Esophagus mucosa (tissue), 1 donor: ENCODE measurements at places on chromosomes 1 and 21.

GRCh38 chr1:84919461-84919970 lies 26.5 kb upstream of the LPAR3 start:
- ATAC-seq = no peak

DNA sequence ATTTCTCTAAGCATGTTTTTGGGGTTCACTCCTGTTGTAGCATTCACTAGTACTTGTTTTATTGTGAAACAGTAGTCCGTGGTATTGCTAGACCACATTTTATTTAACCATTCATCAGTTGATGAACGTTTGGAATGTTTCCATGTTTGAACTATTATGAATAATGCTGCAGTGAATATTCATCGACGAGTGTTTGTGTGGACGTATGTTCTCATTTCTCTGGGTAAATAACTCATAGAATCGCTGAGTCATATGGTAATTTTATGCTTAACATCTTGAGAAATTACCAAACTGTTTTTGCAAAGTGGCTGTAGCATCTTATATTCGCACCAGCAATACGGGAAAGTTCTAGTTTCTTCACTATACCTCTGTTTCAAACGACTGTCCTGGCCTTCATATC lies 28.0 kb upstream of the KAZN start:
- ATAC-seq = no peak

- no peak for ATAC-seq
Measured at GRCh38 chr1:24850328-24850920, 79.7 kb downstream of the RUNX3 start.

GRCh38 chr1:173413271-173413707 lies 63.8 kb upstream of the PRDX6 start:
- ATAC-seq = no peak

DNA sequence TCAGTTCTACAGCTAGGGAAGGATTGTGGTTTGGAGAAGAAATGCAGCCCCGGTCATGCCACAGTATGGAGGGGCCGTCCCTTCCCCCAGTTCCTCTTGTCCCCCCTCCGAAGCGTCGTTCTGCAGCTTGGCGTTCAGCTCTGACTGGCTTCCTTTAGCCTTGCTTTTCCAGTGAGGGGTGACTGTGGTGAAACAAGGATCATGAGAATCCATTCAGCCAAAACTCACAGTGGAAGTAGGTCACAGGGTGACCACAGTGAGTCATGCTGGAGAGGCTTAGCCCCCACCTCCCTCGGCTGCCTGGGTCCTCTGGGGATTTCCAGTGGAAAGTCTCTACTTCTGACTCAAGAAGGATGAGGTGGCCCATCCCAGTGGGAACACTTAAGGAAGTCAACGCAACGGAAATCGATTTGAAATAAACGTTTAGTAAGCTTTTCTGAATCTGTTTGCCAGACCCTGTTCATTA lies 37.3 kb upstream of the COL6A2 start:
- peak; percentile 19 for ATAC-seq

DNA sequence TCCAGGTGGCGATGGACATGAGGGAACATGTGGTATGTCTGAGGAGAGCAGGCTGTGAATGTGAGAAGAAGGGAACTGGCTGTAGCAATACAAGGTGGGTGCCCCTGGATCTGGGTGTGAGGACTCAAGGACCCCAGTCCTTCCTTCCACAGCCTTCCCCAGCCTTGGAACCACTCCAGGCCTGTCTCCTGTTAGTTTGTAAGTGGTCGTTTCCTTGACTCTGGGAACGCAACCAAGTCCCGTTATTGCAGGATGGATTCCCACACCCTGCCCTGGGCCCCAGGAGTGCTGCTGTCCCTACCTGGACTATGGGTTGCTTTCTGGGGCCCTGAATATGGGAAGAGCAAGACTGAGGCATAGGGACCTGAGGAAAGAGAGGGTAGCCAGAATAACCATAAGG lies 47.2 kb upstream of the VANGL1 start:
- no peak for ATAC-seq

GRCh38 chr1:25243907-25244306 lies 3.3 kb downstream of the RSRP1 start:
- no peak for ATAC-seq

GRCh38 chr1:209652873-209653401 lies 712 bp upstream of the LAMB3 start:
- ATAC-seq = peak; percentile 86

DNA sequence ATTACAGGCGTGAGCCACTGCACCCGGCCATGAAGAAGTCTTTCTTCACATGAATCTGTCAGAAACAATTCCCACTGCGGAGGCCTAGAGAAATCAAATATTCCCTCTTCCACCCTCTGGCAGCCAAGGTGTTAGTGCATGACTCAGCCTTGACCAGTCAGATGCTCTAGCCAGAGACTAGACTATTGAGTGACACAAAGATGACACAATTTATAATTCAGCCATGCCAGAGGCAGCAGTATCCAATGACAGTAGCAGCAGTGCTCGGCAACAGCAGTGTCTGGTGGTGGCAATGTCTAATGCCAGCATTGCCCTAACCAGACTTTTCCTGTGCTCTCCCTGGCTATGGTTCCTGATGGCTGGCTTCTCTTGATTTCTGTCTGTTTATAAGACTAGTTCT lies 8.7 kb downstream of the CTXND2 start:
- ATAC-seq = peak; percentile 55

DNA sequence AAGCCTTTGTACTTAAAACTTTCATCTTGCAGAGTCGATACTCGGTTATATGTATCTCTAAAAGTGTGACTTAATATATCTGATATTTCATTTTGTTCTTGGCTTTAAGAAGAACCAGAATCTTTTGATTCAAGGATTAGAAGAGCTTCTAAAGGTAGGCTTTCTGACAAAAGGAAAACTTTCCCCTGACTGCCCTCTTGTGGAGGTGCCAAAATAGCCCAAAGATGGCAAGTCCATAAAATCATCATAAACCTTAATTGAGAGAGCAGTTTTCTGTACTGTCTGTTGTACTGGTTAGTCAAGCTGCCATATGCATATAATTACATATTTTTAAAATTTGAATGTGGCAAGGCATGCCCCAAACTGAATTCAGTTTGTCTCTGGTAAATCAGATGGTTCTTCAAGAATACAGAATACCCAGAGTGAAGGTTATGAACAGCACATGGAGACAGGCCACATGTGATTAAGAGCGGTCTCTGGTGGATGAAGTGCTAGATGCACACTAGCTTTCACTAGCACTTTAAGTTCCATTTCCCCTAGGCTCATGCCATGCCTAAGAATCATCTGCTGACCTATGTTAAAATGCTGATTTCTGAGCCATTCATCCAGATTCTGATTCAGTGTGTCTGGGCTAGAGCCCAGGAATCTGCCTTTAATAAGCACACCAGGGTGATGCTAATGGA lies 27.7 kb upstream of the ELAVL4 start:
- no peak for ATAC-seq

DNA sequence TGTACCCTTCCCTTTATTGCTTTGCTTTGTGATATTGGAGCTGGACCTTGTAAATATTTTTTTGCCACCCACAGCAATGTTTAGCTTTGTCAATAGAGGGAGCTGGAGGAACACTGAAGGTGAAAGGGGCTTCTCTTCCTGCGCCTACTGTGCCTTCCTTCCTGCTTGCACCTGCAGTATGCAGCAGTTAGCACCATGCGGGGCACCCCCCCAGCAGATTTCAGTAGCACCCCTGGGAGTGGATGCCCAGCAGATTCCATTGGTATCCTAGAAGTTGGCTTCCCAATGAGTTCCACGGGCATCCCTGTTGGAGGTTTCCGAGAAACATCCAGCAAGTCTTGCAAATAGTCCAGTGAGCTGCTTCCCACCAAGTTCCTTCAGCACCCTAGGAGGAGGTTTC lies 25.6 kb downstream of the S100A10 start:
- ATAC-seq = peak; percentile 51

- ATAC-seq = no peak
Measured at GRCh38 chr1:26991310-26992116, 2.0 kb upstream of the TRNP1 start.

GRCh38 chr1:16085522-16085921 lies 12.1 kb upstream of the FAM131C start:
- no peak for ATAC-seq

- peak; percentile 58 for ATAC-seq
Measured at GRCh38 chr1:31575369-31576140, 760 bp upstream of the TINAGL1 start.
